ENCODE measurements at places on chromosomes 1 and 21.

GRCh38 chr1:23838401-23838866 lies 13.2 kb upstream of the HMGCL start:
- peak; percentile 61 for DNase-seq

DNA sequence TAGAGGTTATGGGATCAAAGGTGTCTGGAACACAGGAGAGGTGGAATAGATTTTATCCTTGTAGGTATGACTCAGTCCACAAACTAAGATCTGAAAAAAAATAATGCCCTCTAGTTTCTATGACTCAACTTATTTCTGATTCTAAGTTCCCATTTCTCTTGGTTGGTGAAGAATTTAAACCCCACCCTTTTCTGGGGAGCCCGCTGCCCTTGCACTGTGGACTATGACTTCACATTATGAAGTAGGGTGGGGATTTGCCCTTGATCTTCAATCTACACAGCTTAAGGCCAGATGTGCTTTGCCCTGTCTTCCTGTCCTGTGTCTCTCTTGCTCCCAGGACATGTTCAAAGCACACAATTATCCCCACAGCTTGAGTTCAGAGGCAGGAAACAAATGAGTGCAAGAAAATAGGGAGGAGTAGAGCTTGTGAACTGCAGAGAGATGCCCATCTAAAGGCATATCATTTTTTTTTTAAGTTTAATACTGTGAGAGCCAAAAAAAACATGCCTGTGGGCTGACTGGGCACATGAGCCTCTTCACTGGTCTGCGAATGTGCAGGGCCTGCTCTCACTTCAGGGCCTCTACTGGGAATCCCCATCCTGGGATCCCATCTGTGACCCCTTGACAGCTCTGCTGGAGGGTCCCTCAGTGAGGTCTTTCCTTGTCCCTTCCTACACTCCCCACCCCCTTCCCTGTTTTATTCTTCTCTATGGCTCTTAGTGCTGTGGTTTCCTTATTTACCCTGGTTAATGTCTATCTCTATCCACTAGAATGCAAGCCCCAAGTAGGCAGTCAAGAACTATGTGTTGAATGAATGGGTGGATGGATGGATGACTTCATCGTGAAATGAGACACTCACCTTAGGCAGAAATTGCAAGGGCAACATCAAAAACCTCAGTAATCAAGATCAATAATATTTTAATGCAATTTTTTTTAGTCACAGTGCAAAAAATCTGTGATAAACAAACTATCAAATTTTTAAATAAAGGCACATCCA lies 61.5 kb downstream of the CD58 start:
- peak; percentile 83 for DNase-seq

- DNase-seq: peak; percentile 46
These were observed 82.3 kb downstream of the DENND1B start for GRCh38 chr1:197692965-197693364.

DNA sequence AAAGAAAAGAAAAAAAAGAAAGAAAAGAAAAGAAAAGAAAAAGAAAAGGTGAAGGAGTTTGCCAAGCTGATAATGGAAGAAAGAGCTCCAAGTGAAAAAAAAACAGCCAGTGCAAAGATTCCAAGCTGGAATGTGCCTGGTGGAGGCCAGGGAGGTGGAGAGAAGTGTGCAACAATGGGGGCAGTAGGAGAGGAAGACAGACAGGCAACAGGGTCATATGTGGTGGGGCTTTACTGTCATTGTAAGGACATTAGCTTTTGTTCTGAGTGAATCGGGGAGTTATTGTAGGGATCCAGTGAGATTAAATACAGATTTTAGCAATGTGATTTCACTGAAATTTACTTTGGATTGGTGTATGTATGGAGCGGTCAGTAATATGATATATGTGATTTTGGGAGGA lies 14.0 kb upstream of the MYSM1 start:
- no peak for DNase-seq

DNA sequence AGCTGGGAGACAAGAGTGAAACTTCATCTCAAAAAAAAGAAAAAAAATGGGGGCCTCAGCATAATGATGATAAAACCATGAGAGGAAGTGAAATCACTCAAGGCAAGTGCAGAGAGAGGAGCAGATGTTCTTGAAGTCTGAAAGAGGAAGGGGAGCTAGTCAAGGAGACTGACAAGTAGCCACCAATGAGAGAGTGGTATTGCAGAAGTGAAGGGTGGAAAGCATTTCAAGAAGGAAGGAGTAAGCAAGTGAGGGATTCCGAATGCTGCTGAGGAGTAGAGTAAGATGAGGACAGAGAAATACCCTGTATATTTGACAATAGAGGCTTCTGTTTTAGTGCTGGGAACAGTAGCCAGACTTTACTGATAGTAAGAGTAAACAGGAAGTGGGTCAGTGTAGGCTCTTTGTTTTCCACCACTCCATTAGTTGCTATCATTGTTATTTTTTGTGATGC lies 2.9 kb downstream of the TATDN3 start:
- no peak for DNase-seq

DNA sequence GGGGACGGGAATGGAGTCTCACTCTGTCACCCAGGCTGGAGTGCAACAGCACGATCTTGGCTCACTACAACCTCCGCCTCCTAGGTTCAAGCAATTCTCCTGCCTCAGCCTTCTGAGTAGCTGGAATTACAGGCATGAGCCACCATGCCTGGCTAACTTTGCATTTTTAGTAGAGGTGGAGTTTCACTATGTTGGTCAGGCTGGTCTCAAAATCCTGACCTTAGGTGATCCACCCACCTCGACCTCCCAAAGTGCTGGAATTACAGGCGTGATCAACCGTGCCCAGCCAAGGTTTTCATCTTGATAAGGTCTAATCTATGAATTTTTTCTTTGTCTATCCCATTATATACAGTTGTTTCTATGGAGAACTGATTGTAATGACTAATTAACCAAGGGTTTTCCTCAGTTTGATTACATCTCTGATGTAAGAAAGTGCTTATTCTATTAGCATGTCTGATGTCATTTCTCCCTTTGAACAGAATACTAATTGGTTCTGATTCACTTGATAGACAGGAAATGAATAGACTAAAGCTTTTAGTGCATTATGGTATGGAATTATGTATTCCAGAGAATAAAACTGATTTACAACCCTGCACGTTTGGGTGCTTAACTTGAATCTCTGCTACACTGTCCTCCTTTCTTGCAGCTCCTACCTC lies 11.9 kb downstream of the PACC1 start:
- DNase-seq: peak; percentile 12

- no peak for DNase-seq
These were observed 45.2 kb downstream of the LDLRAD2 start for GRCh38 chr1:21857142-21857839.

DNA sequence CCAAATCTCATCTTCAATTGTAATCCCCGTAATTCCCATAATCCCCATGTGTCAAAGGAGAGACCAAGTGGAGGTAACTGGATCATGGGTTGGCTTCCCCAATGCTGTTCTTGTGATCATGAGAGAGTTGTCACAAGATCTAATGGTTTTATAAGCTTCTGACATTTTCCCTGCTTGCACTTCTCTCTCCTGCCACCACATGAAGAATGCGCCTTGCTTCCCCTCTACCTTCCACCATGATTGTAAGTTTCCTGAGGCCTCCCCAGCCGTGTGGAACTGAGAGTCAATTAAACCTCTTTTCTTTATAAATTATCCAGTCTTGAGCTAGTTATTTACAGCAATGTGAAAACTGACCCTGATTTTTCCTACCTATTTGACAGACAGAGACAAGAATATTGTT lies 162.5 kb upstream of the SYT6 start:
- no peak for DNase-seq

GRCh38 chr1:167412920-167413319 lies 105.4 kb downstream of the CD247 start:
- no peak for DNase-seq

DNA sequence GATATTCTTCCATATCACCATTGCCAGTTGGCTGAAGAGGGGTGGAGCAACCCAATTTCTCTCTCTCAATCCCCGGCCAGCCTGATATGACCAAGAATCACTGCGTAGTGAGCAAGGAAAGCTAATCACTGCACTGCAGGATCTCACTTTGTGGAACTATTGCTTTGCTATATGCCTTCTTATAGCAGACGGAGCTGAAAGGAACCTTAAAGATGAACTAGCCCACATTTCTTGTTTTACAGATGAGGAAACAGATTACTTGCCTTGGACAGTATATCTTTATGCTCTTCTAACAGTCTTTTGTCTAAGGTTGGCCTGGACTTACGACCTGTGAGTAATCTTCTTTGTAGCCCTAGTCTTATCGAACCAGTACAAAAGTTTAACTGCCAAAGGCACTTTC lies 7.6 kb downstream of the APOBEC4 start:
- DNase-seq: no peak
